ENCODE measurements at places on chromosomes 3 and 15.

GRCh38 chr15:101521591-101521990 lies 32.1 kb upstream of the PCSK6 start:
- DNase-seq: no peak

DNA sequence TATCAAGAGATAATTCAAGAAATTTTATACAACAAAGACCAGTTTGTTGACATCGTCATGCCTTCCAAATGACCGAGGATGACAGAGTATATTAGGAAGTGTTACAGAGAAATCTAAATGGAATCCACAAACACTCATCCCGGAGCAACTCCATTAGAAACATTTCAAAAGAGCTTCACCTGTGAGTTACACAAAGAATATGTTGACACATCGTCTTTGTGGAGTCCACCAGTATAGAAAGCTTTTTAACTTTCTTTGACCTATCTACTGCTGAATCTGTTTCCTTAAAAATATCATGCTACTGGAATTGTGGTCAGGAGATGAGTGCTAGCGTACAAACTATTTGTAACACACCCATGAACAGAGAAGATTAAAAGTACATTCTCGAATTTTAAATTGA lies 130.4 kb downstream of the SUCLG2 start:
- no peak for DNase-seq

DNA sequence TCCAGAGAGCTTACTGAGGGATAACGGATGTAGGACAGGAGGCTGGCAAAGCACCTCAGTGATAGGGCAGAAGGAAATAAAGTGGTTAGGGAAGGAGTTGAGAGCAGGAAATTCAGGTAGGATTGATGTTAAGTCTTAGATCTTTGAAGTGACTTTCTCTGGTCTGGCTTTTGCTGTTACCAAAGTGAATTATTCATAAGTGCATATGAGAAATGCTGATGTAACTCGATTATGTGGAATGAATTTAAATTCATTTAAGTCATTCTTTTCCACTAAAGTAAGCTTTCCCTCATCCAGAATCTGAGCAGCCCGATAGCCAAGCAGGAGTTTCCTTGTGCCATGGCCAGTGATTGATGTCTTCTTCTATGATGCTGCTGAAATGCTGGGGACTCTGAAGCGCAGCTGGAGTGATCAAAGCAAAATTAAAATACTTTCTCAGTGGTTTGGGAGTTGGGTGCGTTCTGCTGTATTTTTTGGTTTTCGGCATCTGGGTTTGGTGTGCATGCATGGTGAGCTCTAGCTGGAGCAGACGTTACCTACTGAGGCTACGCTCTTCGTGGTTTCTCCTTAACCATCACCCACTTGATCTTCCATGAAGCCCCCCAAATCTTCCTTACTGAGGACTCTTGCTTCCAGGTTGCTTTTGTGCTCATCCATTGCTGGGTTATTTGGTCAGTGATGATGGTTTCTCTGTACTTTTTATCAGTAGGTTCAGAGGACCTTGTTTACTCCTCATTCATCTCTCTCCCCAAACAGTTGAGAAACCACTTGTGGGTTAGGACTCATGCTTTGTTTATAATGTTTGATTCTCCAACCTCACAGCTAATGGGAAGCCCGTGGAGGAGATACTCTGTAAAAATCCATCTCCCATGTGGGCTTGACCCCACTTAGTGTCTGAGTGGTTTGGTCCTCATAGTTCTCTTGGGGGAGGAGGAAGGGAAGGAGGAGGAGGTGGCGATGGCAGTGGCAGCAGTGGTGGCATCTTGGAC lies 72.5 kb downstream of the IGF1R start:
- no peak for DNase-seq

DNA sequence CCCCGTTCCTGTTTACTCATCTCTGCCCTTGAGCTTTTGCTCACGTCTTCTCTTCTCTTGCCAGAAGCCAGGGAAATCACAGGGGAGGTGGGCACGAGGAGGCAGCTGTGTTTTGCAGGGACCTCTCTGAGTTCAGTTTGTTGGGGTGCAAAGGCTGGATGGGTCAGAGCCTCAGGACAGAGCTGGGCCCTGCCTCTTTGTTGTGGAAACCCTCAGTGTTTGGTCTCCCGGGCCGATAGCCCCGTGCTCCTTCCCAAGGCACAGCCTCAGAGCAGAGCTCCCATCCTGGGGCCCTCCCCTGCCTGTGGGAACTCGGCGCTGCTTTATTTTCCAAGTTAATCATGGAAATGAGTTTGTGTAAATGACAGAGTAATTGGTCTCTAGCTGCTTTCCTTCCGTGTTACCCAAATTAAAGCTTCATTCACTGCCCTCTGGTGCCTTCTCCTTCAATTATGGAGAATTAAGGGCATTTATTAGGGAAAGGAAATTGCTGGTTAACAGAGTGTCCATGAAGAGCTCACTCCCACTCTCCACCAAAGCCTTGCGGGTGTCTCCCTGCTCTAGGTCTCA lies 40.9 kb downstream of the BDH1 start:
- DNase-seq: no peak

GRCh38 chr3:47323431-47324277 lies 40.9 kb downstream of the KLHL18 start:
- DNase-seq: no peak

DNA sequence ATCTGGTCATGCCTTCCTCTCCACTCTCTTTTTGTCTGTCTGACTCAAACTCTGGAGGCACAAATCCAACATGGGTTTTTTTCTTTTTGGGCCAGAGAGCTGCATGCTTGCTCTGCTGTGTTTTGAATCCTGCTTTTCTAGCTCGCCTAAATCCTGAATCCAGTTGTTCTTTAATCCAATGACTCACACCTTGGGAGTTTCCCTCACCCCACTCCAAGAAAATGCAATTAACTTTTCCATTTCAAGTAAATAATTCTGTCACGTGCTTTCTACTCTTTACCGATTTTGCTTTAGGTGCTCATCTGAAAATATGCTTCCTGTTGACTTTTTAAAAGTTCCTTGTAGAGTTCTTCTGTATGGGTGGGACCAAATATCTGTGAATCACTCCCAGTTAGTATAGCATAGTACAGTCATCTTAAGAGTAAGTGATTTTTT lies 47.6 kb downstream of the SLMAP start:
- no peak for DNase-seq

DNA sequence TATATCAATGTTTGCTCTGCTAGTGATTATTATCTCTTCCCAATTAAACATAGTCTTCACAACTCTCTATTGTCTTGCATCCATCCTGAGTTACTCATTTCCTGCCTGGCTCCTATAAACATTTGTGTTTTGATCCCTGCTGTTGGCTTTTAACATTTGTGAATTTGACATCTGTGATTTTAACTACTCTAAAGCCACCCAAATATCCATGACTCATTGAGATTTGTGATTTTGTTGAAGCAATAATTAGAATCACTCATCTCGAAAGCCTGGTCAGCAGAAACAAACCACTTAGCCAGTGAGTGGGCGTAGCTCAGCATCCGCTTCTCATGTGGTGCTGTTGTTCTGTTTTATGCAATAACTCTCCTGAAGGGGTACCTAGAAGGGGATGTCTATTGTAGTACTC lies 174.3 kb upstream of the ZBTB20 start:
- DNase-seq: no peak
